ENCODE measurements at places on chromosomes 3 and 15.

GRCh38 chr15:100097342-100098127 lies 244.2 kb downstream of the ADAMTS17 start:
- no peak for DNase-seq

- no peak for DNase-seq
Observed at GRCh38 chr15:85091990-85092389, 110.3 kb downstream of the PDE8A start.

DNA sequence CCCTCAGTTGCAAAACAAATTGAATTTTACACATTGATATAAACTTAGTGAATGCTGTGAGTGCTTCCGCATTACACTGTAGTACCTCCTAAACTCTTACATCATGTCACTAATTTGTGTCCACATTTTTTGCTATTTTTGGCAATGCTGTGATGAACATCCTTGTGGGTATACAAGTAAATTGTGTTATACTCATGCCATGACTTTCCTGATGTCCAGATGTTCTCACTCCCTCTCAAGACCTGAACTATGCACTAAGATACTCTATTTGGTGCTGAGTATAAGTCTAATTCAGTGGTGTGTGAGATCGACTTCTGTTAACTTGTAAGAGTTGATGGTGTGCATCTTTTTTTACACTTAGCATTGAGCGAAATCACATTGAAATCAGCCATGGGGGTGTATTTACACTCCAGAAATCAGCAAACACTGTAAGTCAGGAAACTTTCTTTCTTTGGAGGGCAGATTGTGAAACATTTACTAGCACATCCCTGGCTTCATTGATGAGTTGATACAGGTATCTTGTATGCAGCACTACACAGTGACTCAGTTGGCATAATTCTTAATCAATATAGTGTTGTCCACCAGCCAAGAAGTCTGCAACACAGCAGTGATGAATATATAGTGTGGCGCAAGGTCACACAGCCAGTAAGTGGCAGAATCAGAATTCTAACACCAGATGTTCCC lies 228.1 kb upstream of the RORA start:
- no peak for DNase-seq

GRCh38 chr15:69666441-69666882 lies 213.8 kb downstream of the RPLP1 start:
- DNase-seq: no peak

- no peak for DNase-seq
Observed at GRCh38 chr3:29567501-29567900, 286.6 kb downstream of the RBMS3 start.

GRCh38 chr3:46670891-46671427 lies 22.5 kb downstream of the ALS2CL start:
- DNase-seq: no peak

GRCh38 chr3:194381460-194381875 lies 11.9 kb upstream of the LRRC15 start:
- peak; percentile 80 for DNase-seq

DNA sequence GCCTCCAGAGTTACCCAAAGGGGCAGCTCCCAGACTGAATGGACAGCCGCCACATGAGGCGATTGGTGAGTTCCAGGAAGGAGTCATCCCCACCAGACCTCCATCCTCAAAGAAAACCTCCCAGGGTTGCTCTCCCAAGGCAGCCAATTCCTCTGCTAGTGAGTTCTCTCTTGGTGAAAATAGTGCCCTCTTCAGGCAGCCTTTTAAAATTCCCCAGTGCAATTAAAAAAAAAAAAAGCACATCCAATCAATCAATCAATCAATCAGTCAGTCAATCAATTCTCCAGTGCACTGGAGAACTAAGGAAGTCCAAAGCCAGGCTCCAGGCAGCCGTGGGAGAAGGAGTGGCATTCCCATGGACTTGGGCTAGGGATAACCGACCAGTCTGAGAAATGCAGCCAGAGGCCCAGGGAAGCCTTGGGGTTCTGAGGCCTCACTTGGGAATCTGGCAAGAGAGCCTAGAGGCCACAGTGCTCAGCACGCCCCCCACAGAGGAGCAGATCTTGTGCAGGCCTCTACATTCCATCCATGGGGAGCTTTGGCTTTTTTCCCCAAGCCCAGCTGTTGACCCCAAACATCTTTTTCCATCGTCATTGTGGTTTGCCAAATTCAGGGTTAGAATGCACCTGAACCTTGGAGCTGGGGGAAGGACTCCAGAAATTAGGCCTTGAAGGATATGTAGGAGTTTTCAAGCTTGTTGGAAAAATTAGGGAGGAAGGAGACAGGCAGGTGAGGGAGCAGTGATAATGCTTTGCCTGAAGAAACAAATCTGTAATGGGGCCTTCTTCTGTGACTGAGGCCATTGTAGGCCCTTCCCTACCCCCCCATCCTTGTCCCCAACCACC lies 4.8 kb downstream of the PAQR5 start:
- no peak for DNase-seq

DNA sequence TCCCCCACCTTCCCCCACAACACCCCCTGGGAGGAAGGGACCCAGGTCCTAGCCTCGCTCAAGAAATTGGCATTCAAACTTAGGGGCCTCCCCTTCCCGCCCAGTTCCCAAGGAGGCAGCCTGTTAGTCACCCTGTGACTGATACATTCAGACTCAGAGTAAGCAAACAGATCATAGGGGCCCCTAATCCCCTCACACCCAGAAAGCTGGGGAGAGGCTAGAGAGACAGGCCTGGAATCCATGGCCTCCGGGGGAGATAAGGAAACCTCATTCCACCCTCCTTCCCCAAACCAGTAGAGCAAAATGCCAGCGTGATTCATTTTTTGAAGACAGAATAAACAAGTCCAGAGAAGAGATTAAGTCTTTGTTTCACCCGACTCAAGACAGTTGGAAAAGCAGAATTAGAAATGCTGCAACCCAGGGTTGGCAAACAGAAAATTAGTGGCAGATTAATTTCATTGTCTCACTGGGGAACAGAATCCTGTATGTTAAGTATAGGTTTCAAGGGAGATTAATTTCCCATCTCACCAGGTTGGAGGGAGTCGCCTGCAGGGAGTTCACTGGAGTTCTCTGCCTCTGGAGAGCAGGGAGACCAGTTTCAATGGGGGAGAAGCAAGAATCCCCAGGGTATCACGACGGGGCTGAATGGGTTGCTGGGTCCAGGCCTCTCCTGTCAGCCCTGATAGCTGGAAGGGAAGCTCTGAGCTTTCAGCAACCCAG lies 268.3 kb downstream of the UACA start:
- DNase-seq: no peak

DNA sequence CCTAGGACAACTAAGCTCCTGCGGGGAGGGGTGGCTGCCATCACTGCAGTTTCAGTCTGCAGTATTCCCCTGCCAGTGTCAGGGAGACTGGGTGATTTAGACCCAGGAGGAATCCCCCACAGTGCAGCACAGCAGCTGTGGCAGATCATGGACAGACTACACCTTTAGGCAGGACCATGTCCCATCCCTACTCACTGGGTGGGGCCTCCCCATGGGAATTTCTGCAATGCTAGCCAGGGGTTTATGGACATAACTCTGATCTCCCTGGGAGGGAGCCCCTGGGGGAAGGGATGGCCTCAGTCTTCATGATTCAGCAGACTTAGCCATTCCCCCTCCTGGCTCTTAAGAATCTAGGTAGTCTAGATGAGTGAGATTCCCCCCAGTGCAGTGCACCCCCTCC lies 130.1 kb upstream of the STAC start:
- no peak for DNase-seq

- no peak for DNase-seq
Observed at GRCh38 chr3:24645047-24645446, 150.4 kb upstream of the THRB start.

DNA sequence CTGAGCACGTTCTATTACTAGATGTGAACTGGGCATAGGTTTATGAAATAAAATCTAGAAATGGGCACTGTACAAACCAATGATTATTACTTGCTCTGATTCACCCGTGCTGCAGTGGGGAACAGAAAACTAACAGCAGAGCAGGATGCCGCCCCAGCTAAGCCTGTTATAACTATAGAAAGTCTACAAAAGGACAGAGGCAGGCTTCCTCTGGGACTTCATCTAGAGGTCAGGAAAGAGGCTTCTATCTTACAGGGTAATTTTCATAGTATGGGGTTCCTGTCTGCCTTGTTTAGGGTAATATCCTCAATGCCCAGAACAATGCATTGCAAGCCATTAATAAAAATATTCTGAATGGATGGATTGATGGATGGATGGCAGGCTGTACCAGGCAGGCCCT lies 177.0 kb upstream of the TBL1XR1 start:
- no peak for DNase-seq

DNA sequence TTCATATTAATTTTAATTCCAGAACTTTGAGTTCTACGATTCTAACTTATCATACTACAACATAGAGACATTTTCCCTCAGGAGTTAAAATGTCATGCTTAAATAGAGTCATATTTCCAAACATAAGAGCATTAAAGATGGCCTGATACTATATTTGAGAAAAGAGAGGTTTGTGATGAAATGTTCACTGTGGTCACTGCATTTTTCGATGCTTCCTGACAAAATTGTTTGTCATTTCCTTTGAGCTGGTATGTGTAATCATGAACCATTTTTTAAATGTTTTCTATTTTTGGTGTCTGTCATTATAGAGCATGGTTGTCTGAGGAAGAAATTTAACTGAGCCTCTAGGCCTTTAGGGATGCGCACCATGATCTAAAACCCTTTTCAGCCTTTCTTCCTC lies 721.4 kb upstream of the NR2F2 start:
- DNase-seq: no peak

- DNase-seq: no peak
Observed at GRCh38 chr3:123126031-123126430, 59.2 kb downstream of the PDIA5 start.

DNA sequence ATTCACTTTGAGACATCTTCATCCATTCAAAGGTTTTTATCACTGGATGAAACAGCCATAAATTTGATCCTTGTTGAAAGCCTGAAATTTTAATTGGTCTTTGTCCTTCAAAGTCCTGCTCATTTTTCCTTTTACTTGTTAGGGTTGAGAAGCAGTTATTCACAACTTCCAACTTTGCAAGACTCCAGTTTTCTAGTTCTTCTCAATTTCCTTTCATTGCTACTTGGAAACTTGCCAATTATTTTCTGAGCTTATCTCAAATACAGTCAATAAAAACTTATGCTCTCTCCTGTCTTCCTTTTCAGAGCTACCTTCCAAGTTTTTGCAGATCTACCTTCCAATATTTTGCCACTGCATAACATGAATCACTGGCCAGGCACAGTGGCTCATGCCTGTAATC lies 23.7 kb upstream of the CD276 start:
- DNase-seq: no peak

GRCh38 chr3:66475386-66476020 lies 25.3 kb downstream of the LRIG1 start:
- DNase-seq: peak; percentile 73

- no peak for DNase-seq
Observed at GRCh38 chr3:68931406-68932149, 769 bp downstream of the TAFA4 start.

- DNase-seq: no peak
Observed at GRCh38 chr3:161630794-161631193, 134.2 kb downstream of the OTOL1 start.

DNA sequence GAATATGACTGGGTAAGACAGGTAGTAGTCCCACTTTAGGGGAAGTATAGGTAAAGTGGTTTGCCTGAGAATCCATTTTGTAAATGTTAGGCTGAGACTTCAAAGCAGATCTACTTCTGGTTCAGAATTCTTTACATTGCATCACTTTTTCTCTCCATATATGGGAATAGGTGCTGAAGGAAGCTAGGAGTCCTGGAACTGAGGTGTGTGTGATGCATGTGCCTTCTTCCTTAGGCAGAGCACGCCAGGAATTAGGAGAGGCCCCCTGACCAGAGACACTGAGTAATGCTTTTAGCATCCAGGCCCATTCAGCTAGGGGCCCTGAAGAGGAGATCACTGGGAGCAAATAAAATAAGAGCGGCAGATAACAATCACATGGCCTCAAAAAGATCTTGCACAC lies 69.2 kb upstream of the DCP1A start:
- no peak for DNase-seq

- no peak for DNase-seq
Observed at GRCh38 chr15:86336051-86336788, 256.5 kb downstream of the AGBL1 start.

GRCh38 chr3:150291515-150291914 lies 116.6 kb upstream of the TSC22D2 start:
- no peak for DNase-seq

DNA sequence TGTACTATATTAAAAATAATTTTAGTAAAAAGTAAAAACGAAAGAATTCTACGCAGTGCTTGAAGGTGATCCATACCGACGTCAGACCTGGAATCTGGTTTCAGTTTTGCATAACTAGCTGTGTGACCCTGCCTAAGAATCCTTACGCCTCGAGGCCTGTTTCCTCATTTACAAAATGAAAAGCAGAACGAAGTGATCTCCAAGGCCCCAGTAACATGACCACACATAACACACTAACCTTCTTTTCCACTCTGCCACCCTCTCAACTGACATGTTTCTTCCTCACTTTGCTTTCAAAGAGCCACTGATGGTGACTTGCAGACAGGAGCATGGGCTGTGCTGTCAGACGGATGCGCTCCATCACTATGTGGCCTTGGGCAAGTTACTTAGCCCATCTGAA lies 4.8 kb downstream of the MESD start:
- no peak for DNase-seq

GRCh38 chr15:29811691-29812383 lies 10.4 kb downstream of the TJP1 start:
- DNase-seq: no peak

DNA sequence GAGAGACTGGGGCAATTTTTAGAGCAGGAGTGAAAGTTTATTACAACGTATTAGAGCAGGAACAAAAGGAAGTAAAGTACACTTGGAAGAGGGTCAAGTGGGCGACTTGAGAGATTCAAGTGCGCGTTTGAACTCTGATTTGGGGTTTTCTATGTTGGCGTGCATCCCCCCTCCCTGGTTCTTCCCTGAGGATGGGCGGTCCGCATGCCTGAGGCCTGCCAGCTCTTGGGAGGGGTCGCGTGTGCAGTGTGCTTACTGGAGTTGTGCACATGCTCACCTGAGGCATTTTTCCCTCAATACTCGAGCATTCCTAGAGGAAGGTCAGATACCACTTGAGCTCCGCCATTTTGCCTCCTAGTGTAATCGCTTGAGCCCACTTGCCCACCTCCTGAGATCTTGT lies 10.4 kb upstream of the CHAC1 start:
- DNase-seq: no peak

GRCh38 chr3:172550347-172550943 lies 27.2 kb upstream of the TNFSF10 start:
- no peak for DNase-seq

- no peak for DNase-seq
Observed at GRCh38 chr3:105254154-105254553, 112.6 kb upstream of the ALCAM start.

DNA sequence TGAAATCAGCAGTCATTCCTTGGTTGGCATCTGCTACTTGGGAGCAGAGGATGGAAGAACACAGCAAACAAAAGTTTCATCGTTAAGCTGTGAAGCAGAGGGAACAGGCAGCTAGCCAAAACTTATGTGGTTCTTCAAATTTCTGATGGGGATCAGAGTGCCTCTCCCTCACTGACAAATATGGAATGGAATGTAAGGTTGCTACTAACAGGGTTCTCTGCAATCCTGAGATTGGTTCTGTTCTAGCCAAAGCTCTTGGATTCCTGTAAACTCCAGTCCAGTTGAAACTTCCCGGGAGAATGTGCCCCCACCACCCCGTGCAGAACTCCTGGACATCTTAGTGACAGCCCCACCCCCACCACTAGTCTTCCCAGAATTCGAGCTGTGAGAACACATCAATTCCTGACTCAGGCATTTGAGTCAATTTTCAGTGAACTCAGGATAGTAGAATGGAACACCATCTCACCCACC lies 55.9 kb upstream of the PHLDB2 start:
- no peak for DNase-seq

- DNase-seq: no peak
Observed at GRCh38 chr3:134315286-134316106, 58.8 kb downstream of the AMOTL2 start.

- DNase-seq: no peak
Observed at GRCh38 chr3:71469138-71469435, 114.4 kb downstream of the FOXP1 start.

Data from NCI-H774 (cell line).